Endodermal cell (in vitro differentiated cells): ENCODE measurements at places on chromosomes 16 and 17.
A peak's percentile ranks its signal among the peaks of the same experiment; 100 is the strongest.

GRCh38 chr16:84881702-84882521, 62.1 kb downstream of the CRISPLD2 start:
- no peak for DNase-seq

DNA sequence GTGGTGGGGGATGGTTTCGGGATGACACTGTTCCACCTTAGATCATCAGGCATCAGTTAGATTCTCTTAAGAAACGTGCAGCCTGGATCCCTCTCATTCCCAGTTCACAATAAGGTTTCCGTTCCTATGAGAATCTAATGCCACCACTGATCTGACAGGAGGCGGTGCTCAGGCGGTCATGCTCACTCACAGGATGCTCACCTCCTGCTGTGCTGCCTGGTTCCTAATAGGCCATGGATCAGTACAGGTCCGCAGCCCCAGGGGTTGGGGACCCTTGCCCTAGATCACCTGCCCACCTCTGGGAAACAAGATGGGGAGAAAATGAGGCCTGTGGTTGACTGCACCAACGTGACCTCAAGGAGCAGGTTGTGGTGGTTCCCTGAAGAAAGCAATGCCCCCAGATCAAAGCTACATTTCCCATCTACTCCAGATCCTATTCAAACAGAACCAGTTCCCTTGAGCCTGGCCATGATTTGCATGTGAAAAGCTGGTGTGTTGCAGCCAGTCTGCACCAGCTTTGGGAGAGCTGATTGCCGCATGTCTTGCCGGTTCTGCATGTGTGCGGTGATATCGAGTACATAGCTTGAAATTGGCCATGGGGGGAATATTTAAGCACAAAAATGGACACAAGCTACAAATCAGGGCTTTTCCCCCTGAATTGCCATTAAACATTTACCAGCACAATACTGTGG, 183.2 kb upstream of the HSBP1 start:
- no peak for DNase-seq

- no peak for DNase-seq
These were observed 395.3 kb downstream of the HS3ST4 start for GRCh38 chr16:26087091-26087490.

DNA sequence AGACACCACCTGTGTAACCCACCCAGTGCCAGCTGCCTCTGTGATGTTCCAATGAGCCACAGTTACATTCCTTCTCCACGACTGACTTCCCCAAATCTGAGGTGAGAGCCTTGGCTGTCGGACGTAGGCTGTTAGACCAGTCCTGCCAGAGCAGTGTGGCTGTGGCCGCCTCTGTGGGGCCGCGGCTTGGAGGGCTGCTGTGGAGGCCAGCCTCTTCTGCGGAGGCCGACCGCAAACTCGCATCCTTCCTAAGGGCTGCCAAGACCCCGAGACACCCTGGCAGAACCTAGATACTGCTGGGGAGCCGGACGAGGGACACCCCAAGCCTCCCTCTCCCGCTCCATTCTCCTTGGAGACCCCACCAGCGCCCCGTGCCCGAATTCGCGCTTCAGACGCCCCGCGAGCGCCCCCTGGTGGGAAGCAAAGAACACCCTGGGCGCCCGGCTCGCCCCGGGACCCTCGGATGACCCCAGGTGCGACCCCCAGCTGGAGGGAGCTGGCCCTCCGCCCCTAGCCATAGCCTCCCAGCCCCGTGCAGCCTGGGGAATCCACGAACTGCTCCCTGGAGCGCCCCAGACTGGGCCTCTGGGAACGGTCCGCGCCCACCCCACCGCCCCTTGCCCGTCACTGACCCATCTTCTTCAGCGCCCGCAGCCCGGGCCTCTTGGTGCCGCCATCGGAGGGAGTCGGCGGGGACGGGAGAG, 547 bp downstream of the PLCD3 start:
- peak; percentile 95 for DNase-seq

DNA sequence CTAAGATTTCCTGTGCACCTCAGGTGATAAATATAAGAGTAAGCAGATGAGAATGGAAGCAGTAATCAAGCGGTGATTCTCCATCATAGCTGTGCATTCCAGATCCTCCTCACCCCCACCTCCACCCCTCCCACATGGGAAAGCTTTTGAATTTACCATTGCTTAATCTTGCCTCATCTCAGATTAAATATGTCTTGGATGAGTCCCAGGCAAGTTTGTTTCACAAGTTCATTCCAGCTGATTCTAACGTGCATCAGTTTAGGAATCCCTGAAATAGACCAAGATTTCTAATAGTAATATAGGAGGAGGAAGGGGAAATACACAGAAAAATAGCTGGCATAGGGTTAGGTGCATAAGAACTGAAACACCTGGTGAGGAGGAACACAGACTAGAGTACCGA, 396.2 kb upstream of the KIF2B start:
- no peak for DNase-seq

- no peak for DNase-seq
These were observed 925.9 kb upstream of the EEF2KMT start for GRCh38 chr16:6023449-6023848.

DNA sequence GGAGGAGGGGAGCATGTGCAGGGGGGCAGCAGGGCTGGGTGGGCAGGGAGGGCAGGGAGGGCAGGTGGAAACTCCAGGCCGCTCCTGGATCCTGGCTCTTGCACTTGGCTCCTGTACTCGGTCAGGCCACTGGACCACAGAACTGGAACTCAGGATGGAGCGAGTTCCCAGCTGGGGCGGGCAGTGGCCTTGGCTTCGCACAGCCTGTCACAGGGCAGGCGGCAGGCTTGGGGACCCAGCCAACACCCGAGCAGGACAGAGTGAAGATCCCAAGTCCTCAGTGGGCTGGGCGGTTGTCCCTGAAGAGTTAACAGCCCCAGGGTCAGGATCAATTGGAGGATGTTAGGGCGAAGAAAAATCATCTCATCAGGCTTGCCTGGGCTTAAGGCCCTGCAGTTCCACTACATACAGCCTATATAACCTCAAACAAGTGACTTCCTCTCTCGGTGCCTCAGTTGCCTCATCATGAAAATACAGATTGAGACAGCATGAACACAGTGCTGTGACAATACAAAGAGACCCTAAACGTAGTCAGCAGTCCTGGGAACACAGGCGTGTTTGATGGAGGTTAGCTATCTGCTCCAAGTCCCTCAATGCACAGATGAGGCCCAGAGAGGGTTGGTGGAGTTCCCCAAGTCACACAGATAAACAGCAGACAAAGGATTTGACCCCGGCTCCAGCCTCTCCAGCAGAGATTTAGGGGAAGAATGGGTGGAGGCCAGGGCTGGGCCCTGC, 21.9 kb downstream of the ZNF423 start:
- no peak for DNase-seq

DNA sequence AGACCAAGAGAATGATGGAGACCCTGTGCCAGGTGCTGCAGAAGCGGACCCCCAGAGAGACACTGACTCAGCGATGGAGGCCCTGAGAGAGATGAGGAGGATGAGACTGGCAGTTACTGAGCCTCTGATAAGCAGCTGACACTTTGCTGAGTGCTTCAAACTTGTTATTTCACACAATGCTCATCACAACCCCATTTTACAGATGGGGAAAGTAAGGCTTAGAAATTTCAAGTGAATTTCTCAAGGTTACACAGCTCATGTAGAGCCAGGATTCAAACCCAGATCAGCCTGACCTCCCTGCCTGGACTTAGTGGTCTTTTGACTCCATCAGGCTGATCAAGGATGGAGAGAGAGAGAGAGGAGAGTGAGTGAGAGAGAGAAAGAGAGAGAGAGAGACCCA, 27.2 kb downstream of the MRM1 start:
- no peak for DNase-seq

GRCh38 chr16:50313596-50314478, 47.5 kb downstream of the ADCY7 start:
- DNase-seq, result peak; percentile 60

DNA sequence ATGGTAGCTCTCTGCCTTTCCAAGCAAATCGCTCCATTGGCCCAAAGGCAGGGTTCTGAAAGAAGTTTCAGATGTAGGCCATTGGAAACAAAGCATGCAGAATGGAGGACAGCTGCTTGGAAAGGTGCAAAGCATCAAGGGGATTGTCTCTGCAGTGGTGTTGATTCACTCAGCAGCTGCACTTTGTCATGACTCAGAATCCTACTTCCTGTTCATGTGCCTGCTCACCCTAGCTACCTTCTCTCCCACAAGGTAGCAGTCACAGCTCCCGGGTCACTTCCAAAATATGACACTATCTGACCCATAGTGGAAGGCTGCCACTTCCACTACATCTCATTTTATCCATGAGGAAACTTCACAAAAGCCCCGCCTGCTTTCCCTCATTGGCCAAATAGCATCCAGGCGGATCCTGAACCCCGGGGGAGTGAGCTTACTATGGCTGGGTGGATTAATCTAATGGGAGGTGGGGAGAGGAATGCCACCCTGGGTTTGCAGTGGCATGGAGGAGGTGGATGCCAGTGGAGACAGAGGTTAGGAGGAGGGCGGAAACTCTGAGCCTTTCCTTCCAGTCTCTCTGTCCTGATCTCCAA, 74.7 kb upstream of the NKD1 start:
- no peak for DNase-seq

DNA sequence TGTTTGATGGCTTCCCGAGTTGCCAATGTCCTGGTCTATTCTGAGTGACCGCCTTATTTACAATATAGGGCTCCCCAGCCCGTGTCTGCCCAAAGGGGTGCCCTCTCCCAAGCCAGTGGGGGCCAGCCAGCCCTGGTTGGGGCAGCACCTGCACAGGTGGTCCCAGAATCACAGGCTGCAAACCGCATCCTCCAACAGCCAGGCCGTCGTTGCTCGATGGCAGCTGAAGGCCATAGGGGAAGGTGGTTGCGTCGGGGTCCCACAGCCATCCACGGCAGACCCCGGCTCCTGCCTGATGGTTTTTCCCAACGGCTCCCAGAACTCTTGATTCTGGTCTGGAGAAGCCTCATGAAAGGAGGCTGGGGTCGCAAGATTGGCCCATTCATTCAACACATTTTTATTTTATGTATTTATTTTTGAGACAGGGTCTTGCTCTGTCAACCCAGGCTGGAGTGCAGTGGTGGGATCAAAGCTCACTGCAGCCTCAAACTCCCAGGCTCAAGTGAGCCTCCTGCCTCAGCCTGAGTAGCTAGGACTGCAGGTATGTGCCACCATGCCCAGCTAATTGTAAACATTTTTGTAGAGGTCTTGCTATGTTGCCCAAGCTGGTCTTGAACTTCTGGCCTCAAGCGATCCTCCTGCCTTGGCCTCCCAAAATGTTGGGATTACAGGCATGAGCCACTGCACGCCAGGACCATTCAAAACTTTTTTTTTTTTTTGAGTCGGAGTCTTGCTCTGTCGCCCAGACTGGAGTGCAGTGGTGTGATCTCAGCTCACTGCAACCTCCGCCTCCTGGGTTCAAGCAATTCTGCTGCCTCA, 79.0 kb upstream of the TOB1 start:
- DNase-seq, result no peak

DNA sequence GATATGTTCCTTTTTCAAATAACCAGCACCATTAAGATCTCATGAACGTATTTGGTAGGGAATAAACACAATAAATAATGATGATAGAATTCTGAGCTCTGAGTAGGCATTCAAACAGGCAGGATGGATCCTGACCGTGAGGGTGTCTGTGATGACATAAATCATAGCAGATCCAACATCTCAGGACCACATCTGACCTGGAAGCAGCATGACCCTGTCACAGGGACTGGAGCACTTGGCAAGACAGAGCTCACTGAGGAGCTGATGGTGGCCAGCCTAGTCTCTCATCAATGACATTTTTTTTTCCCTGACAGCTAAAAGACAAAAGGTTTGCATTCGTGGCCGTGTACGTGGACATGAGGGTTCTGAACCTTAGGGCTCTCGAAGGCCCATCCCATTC, 337.5 kb downstream of the NPIPA8 start:
- no peak for DNase-seq

GRCh38 chr16:10579575-10579964, 828 bp downstream of the EMP2 start:
- no peak for DNase-seq

DNA sequence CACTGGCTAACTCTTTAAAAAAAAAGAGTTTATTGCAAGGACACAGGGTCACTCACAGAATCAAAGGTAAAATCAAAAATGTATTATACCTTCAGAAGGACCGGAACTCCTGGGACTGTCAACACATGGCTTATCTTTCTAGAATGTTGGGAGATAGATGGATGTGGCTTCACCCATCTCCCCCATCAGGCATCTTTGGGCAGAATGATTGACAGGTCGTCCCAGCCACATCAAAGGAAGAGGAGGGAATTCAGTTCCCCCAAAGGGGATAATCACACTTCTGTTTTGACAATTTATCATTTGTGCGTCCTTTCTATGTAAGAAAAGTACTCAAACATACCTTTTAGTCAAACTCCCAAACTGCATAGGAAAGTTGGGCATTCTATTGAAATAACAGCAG, 228.6 kb upstream of the CDH5 start:
- no peak for DNase-seq

DNA sequence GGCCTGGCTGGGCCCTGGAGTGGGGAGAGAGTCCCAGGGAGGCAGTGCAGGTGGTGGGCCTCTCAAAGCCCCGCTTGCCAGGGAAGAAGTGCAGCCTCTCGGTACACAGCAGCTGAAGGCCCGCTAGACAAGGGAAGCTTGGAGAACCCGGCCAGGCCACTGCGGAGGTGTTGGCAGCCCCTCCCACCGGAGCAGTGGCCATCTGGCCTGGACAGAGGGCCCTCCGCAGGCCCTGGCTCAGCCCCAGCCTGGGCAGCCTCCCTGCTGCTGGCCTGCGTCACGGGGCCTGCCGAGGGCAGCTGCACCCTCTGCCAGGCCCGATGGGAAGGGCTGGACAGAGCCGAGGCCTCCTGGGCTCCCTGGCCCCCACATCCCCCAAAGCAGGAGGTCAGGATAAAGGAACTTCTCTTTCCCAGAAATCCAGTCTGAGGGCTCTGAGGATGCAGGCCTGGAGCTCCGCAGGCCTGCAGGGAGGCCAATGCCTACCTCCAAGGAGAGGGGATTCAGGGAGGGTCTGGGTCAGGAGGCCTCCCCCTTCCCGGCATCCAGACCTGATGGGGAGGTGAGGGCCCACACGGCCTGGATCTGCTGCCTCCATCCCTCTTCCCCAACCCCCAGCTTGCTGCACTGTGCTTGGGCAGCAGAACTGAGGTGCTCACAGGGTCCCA, 4.3 kb downstream of the SPPL2C start:
- DNase-seq, result no peak

GRCh38 chr16:73350707-73351452, 303.0 kb upstream of the ZFHX3 start:
- DNase-seq, result no peak

GRCh38 chr16:84585886-84586285, 32.0 kb downstream of the COTL1 start:
- peak; percentile 89 for DNase-seq

GRCh38 chr17:60167065-60167741, 17.4 kb downstream of the CA4 start:
- DNase-seq, result peak; percentile 53

- no peak for DNase-seq
These were observed 8.8 kb downstream of the QPRT start for GRCh38 chr16:29687755-29688154.

- peak; percentile 84 for DNase-seq
These were observed 5.7 kb downstream of the ZNF319 start for GRCh38 chr16:57994778-57995177.
